ENCODE measurements at places on chromosomes 2 and 18.
A peak's percentile ranks its signal among the peaks of the same experiment; 100 is the strongest.

GRCh38 chr2:215535741-215536140 lies 99.9 kb upstream of the FN1 start:
- no peak for DNase-seq

GRCh38 chr2:62800618-62801017 lies 95.1 kb downstream of the EHBP1 start:
- DNase-seq: no peak

- no peak for DNase-seq
Measured at GRCh38 chr18:62576845-62577512, 54.2 kb downstream of the ZCCHC2 start.

DNA sequence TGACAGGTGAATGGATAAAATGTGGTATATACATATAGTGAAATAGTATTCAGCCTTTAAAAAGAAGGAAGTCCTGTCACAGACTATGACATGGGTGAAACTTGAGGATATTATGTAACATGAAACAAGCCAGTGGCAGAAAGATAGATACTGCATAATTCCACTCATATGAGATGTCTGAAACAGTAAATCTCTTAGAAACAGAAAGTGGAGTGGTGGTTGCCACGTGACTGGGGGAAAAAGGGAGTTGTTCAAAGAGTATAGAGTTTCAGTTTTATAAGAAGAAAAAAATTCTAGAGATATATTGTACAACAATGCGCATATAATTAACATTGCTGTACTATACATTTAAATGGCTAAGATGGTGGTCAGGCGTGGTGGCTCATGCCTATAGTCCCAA lies 178.2 kb upstream of the ATP5MC3 start:
- no peak for DNase-seq

DNA sequence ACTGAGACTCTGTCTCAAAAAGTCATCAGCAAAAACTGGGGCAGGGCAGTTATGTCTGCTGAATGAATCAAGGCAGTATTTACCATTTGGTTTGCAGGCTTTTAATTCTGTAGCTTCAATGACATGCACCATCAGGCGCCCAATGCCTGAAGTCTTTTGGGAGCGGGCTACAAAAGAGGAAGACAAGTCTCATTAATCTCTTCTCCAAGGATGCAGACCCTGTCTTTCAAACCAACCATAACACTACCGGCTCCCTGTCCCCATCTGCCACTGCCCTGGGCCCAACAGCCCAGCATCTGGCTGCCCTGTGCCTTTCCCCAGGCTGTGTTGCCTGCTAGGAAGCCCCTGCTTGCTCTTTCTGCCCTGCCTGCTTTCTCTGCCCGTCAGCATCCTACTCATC lies 30.3 kb downstream of the FAM228A start:
- no peak for DNase-seq

DNA sequence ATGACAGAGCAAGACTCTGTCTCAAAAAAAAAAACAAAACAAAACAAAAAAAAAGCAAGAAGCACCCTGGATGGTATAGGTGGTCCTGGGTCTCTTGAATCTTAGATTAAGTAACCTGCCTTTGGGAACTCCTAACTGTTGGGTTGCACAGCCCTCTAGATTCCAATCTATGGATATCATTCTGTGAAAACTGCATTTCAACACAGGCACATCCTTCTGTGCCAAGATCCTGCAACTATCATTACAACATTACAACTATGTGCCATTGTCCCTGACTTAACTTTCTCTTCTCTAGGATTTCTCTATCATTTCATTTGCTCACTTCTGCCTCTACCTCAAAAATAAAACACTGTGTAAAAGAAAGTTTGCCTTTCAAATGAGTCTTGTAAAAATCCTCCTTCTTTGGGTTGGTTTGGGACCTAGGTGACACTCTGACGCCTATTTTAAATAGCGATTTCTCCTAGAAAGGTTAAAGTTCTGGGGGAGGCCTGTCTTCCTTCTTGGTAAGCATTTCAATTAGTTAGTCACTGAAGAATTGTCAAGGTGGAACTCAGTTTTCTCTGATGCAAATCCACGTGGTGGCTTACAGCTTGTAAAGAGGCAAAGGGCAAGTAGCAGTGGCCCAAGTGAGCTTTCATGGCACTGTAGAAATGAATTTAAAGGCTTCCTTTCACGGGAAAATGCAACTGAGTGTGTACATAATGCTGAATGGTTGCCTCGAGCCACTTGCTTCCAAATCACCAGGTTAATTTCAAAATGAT lies 9.2 kb downstream of the LGALSL start:
- no peak for DNase-seq

- peak; percentile 78 for DNase-seq
Measured at GRCh38 chr2:177906041-177906718, 166.4 kb downstream of the PDE11A start.

DNA sequence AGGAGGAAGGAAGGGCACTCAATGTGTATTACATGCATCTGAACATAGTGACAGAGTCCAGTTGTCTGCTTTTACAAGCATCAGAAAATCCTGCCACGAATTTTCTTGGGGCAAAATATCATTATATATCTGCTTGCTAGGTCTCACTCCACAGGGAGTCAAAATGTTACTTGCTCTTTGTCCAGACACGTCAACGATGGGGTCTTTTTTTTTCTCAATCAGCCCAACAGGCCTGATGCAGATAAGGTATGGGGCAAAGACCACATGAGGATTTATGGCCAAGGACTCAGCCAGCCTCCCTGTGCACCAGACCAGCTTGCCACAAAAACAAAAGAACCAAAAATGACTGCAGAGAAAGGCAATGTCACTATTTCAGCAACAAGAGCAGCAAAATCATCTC lies 323.4 kb upstream of the PKDCC start:
- no peak for DNase-seq

GRCh38 chr2:217611056-217611455 lies 391.7 kb downstream of the TNS1 start:
- no peak for DNase-seq

DNA sequence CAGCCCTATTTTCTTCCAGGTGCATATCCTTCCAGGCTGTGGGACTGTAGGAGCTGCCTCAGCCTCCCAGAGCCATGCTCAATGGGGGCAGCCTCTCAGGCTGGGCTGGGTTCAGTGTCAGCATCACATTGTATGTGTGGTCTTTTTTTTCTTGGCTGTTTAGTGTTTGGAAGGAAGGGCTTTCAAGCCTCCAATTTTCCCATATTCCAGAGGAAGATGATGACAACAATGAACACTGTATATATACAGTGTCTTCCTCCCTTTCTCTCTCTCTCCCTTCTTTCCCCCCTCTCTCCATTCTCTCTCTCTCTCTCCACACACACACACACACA lies 326.4 kb downstream of the DYSF start:
- DNase-seq: no peak

- DNase-seq: no peak
Measured at GRCh38 chr2:191038741-191039140, 24.8 kb upstream of the STAT1 start.

DNA sequence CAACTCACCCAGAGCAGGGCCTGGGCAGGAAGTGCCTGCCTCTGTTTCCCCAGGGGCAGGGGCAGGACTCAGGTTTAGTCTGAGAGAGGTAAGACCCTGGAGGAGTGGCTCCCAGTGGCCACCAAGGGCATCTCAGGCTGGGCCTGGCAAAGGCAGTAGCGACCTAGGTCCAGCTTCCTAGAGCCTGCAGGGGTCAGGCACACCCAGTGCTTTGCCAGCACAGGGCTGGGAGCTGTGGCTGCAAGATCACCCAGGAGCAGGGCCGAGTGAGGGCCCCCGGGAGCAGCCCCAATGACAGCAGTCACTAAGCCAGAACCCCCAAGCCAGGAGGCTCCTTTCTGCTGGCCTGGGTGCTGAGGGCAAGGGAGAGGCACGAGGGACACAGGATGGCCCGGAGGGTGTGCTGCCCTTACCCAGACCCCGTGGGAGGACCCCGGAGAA lies 8.8 kb upstream of the DUSP2 start:
- DNase-seq: no peak

GRCh38 chr2:37332560-37332959 lies 7.9 kb upstream of the PRKD3 start:
- DNase-seq: no peak

- DNase-seq: peak; percentile 14
Measured at GRCh38 chr18:63025251-63026090, 294.1 kb downstream of the BCL2 start.

GRCh38 chr2:127790694-127791529 lies 20.1 kb downstream of the WDR33 start:
- DNase-seq: peak; percentile 20

DNA sequence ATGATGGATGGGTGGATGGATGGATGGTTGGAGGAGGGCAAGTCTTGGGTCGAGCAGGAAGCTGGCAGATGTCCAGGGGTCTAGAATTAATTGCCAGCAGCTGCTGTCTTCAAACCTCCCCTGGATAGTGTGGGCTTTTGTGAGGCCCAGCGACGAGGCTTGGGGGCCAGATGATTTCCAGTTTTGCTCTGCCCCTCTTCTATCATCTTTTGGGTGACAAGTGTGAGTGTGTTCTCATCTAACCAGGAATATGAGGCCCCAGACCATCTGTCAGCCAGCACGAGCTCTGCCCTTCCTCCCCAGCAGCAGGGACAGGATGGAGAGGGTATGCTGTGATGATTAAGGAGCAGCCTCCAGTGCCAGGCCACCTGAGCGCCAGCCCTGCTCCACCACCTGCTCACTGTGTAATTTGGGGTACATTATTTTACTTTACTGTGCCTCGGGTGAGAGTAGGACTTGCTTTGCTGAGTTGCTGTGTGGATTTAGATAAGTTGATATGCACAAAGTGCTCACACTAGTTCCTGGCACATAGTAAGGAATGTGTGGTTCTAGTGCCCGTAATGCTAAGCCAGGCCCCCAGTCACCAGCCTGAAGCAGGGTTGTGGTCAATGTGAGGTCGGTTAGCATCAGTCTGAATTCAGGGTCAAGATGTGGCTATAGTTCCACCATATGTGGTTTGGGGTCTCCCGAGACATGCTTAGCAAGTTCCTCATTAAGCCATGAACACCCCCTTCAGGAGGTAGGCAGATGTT lies 251.1 kb downstream of the CYP26B1 start:
- no peak for DNase-seq

DNA sequence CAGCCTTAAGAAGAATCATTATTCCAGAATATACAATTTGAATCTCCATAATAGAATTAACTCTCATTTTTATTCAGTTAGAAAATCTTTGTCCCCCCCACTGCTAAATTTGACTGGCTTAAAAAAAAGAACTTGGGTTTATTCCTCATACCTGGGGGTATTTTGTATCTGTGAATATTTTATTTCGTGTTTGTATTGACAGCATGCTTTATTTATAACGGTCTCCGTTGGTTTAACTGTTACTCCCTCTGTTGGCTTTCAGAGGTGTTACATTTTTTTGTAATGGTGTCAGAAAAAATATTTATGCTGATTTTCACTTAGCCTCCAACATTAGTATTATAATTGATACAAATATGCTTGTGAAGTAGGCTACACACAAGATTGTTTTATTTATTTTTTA lies 109.1 kb downstream of the HAUS1 start:
- peak; percentile 51 for DNase-seq

DNA sequence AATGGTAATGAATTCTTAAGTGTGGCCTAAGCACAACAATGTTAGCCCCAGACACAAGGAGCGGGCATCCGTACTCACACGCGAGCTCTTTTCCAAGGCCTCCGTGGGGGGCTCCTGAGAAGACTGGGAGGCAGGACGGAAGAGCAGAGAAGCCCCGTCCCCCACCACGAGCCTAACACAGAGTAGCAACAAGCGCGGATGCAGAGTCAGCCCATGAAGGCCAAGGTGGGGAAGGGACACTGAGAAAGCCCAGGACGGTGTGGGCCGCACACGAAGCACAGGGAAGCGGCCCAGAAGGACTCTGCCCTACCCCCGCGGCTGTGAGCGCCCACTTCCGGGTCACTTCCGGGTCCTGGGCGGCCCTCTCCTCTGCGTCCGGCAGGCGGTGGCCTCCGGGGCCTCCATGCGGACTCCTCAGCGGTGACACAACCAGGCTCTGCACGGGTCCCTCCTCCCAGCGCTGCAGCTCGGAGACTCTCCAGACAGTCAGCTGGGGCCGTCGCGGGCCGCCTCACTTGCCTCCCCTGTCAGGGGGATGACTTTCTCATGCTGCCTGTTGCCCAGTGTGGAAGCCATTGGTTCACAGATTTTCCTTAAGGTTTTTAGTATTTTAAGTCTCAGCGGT lies 151.5 kb downstream of the MTCL1 start:
- DNase-seq: no peak

DNA sequence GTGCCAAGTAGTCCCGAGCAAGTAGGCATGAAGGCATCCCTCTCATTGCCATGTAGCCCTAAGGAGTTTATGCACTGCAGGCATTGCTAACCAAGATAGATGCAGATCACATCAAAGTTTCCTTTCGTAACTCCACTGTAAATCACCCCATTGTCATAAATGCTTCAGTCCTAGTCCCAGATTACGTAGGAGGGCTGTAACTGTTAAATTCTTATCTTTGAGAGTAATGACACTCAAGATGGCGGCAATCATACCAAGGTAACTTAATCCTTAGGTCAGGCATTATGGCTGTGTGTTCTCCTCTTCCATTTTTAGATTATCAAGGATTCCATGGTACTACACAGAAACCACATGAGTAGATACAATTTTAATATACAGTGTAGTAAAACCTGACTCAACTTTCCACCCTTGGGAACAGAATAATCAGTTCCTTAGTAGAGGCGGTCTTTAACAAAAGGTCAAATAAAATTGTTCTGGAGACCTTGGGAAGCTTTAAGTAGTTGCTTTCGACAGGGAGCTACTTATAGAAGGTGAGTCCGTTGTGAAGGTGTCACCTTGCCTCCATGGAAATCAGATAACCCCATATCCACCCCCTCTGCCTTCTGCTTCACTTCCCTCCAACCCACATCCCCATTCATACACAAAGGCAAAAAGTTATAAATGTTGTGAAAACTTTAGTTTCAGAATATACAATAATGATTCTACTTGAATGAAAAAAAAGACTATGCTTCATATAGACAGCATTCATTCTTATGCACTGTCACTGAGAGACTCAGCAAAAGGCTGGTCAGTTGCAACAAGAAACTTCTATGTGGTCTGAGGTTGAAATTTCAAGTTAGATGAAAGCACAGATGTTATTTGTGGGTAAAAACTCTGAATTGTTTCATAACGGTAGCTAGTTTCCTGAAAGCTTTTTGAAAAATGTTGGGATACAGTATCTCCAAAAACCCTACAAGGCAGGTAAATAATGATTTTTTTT lies 64.8 kb upstream of the GALNT5 start:
- no peak for DNase-seq

GRCh38 chr2:217994776-217995274 lies 8.0 kb downstream of the TNS1 start:
- no peak for DNase-seq

DNA sequence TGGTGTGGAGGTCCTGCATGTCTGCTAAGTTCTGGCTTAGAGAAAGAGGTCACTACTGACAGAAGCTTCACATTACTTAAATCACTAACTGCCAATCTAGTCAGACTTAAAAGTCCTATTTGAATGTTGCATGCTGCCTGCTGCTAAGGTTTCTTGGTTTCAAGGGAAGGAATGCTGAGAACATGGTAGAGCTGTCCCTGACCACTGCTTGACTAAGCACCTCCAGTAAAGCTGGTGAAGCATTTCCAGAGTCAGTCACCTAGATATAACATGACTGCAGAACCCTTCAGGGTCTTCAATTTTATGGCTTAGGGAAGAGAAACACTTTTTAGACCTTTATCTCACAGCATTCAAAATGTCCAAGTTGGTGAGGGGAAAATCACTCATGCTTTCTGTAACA lies 2178.3 kb upstream of the PIK3C3 start:
- DNase-seq: no peak
